ENCODE measurements at places on chromosomes 2 and 18. TPM values are rescaled to one million over a fixed set of nuclear protein-coding genes. Genes with fewer than 3 reads are reported as not detected.
A peak's percentile ranks its signal among the peaks of the same experiment; 100 is the strongest.

- DNase-seq: peak; percentile 59
Observed at GRCh38 chr18:13216711-13217465, 1.7 kb upstream of the LDLRAD4 start.

DNA sequence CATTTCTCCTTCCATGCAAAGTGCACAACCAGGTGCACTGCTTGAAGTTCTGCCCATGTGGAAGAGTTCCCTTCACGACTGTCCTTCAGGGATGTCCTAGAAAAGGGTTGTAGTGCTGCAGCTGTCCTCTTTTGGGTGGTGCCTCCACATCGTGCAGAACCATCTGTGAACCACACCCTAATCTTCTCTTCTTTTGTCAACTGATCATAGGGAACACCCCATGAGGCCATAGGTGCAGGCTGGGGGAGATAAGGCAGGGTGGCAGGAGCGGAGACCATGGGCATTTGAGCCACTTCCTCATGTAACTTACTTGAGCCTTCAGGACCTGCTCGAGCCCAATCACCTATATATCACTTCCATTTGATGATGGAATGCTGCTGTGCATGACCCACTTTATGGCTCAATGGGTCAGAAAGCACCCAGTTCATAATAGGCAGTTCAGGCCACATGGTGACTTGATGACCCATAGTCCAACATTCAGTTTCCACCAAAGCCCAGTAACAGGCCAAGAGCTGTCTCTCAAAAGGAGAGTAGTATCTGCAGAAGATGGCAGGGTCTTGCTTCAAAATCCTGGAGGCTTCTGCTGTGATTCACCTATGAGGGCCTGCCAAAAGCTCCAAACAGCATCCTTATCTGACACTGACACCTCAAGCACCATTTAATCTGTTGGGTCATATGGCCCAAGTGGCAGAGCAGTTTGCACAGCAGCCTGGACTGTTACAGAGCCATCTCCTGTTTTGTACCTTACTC is 84.7 kb upstream of the CYRIA start:
- no peak for DNase-seq

Gene RPS27A
- 459 TPM for total RNA-seq

Gene PASK
- 3.4 TPM for total RNA-seq

Gene TRABD2A
- total RNA-seq: 0.49 TPM

DNA sequence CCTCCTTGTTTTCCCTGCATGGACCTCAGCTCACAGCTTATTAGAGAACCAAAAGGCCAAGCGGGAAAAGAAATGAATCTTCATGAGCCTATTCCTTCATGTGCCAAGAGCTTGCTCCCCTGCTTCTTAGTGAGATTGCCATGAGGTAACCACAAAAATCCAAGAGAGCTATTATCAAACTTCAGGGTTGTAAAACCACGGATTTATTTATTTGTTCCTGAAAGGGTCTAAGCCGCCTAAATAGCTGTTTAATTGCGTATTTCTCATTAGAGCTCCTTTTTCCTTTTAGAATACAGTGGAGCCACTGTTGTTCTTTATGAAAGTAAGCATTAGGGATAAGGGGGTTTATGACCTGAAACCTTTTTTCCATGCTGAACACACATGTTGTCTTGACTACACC is 58.0 kb downstream of the SRD5A2 start:
- no peak for DNase-seq

DNA sequence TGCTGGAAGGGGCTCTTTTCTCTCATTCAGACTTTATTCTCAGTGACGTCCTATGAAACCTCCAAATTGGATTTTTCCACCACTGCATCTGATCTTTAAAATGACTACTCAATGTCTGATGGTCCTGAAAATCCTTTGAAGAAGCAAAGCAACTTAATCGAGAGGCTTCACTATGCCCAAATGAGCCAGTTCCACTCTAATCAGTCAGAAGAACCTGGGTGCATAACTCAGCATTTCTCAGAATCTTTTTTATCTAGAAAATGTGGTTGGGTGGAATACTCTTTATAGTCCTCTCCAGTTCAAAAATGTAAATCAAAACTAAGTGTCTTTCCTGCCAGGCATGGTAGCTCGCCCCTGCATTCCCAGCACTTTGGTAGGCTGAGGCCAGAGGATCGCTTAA is 60.7 kb downstream of the PRELID3A start:
- no peak for DNase-seq

DNA sequence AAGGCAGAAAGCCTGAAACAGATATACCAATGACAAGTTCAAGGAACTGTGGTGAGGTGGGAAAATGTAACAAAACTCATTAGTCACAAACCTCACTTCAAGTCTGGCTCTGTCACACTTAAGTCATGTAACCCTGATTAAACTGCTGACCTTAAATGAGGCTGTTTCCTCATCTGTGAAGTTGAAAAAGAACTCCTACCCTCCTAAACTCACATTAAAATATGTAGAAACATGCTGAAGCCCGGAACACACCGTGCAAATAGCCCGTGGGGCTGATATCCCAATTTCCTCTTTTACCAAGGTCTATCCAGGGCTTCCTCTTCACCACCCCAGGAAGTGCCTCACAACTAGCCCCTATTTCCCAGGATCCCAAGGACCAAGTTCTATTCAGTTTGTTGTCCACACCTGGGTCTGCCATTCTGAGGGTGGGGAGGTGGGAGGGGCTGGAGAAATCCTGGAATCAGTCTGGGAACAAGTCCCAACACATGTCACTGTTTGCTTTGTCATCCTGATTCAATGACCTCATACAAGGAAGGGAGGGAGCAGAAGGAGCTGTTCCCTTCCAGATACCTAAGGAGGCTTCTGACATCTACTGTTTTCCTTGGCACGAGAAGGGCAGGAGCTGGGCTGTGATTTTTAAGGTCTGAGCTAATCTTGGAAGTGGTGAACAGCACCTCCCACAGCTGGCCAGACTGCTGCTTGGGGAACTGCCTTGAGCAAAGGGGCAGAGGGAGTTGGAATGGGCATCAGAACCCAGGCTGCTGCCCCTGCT is 42.3 kb downstream of the SLC4A1AP start:
- peak; percentile 55 for DNase-seq

Measured in left ventricle myocardium inferior (tissue), 1 donor.